Stimulated activated CD8-positive, alpha-beta memory T cell treated with anti-CD3 and anti-CD28 coated beads, Interleukin-4, amount 100 ng/mL, for 48 hours (primary cell): ENCODE measurements at places on chromosomes 6 and 20.

- DNase-seq = no peak
Observed at GRCh38 chr6:73901986-73902385, 206.0 kb downstream of the CD109 start.

GRCh38 chr20:6863798-6864201, 96.3 kb downstream of the BMP2 start:
- DNase-seq = no peak

GRCh38 chr6:54722328-54722727, 124.2 kb upstream of the FAM83B start:
- DNase-seq = no peak

DNA sequence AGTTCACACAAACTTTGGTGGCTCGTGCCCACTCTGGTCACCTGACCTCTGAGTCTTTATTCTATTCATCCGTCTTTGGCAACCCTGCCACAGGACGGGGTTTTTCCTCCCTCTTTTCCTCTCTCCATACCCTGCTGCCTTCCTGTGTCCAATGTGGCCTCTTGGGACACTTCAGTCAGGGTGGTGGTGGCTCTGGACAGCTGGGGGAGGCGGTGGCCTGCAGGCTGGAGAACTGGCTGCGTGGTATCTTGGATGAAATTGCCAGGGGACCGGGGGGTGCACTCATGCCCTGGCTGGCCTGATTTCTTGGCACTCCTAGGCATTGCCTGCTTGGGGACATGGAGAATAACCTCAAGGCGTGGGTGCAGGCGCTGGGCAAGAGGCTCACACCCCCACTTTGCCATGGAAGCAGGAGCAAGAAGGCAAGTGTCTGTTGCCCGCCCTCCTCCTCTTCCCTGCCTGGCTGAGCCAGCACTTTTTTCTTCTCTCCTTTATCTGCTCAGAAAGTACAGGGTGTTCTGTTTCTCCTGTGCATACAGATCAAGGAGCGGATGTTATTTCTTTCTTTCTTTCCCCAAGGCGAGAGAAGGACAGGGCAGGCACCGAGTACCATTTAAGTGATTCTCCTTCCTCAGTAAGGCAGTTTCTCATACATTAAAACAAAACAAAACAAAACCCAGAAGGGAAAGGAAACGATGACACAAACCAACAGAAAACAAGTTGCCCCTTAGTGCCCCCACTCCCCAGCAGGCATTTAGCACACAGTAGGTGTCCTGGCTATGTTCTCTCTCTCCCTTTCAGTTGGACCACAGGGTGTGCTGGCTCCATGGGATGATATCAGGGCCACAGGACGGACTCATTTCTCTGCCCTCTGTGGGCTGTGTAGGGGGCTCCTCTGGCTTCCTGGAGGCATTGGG, 155.5 kb upstream of the RNF24 start:
- DNase-seq = no peak

DNA sequence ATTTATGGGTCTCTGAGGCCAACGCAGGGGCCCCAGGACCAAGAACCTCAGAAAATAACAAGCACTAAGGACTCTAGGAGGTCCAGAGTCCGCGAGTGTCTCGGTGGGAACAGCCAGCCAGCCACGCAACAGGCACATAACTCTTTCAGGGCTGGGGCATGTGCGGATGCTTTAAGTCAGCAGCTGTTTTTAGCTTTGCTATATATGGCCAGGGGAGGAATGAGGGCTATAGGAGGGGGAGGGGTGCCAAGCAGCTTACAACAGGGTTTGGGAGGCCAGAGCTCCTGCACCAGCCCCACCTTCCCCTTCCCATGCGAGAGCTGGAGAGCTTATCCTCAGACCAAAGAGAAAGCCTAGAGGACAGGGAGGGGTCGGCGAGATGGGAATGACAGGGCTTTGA, 6.2 kb downstream of the JPH2 start:
- DNase-seq = no peak

DNA sequence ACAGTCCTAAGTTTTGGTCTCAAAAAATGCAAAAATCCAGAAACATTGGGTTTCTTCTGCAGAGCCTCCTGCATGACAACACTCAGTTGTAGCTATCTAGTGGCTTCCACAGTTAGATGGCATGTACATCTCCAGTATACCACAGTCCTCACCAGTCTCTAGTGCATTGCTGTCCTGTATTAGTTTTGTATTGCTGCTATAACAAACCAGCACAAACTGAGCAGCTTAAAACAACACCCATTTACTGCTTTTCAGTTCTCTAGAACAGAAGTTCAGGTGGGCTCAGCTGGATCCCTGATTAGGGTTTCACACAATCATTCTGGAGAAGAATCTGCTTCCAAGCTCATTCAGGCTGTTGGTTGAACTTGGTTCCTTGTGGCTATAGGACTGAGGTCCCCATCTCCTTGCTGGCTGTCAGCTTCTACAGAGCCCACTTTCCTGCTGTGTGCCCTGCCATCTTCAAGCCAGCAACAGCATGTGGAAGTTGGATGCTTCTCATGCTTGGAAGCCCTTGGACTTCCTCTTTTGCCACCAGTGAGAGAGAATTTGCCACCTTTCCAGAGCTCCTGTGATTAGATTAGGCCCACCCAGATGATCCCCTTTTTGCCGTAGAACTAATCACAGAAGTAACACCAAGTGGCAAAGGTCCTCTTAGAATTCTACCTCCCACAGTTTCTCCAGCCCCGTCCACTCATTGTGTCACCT, 48.9 kb upstream of the TBC1D7 start:
- DNase-seq = no peak

DNA sequence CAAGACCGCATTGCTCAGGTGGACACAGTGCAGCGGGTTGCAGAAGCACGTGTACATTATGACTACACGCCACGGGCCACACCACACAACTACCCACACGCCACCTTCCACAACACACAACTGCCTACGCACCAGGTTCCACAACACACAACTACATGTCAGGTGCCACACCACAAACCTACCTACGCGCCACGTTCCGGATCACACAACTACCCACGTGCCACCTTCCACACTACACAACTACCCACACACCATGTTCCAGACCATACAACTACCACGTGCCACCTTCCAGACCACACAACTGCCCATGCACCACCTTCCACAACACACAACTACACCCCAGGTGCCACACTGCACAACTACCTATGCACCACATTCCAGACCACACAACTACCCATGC, 20.5 kb downstream of the THBS2 start:
- DNase-seq = no peak

- DNase-seq = no peak
Observed at GRCh38 chr6:55016261-55016660, 158.1 kb upstream of the HCRTR2 start.

GRCh38 chr6:33429750-33430052, 9.8 kb downstream of the SYNGAP1 start:
- DNase-seq = no peak

GRCh38 chr20:57415771-57416170, 24.6 kb downstream of the RBM38 start:
- DNase-seq = no peak

GRCh38 chr6:131966443-131966842, 15.3 kb upstream of the CCN2 start:
- no peak for DNase-seq

- DNase-seq = peak; percentile 81
Observed at GRCh38 chr20:32972181-32973076, 31.8 kb downstream of the SUN5 start.
